Left cardiac atrium (tissue), 4 donors: ENCODE measurements at places on chromosomes 5 and 9. TPM values are rescaled to one million over a fixed set of nuclear protein-coding genes. Genes with fewer than 3 reads are reported as not detected.

Gene GPR151
- not detected for total RNA-seq

Gene DMRT3
- total RNA-seq: not detected

Gene ZFP2
- total RNA-seq: 1.2 TPM

Gene BHMT2
- 21.5 TPM for total RNA-seq

Gene PRR16
- total RNA-seq: 4.7 TPM

Gene FRMD3
- 63.6 TPM for total RNA-seq

Gene ADAMTSL2
- 16.7 TPM for total RNA-seq

Gene SLC24A2
- not detected for total RNA-seq

Gene TAF1L
- not detected for total RNA-seq
